Activated CD4-positive, alpha-beta T cell treated with anti-CD3 and anti-CD28 coated beads, Interleukin-2, amount 10 ng/mL, durations not matched to agents 7 days and 5 days (primary cell): ENCODE measurements at places on chromosomes 1 and 21. TPM values are rescaled to one million over a fixed set of nuclear protein-coding genes. Genes with fewer than 3 reads are reported as not detected.

GRCh38 chr1:204172404-204173029 is 6.4 kb upstream of the REN start:
- H3K27ac ChIP-seq, result no peak overlapping the region
- no peak for DNase-seq
- peaks cover 1% of the 10 kb centered on the region for H3K36me3 ChIP-seq
- no peaks in the 10 kb centered on the region for H3K4me1 ChIP-seq
- no peak overlapping the region for H3K4me3 ChIP-seq
- peaks cover 2% of the 10 kb centered on the region for H3K27me3 ChIP-seq

The KCNA10 gene
- total RNA-seq, result not detected

GRCh38 chr1:6460301-6461050 is 5.5 kb downstream of the TNFRSF25 start:
- peaks cover 17% of the 10 kb centered on the region for H3K27me3 ChIP-seq
- peaks cover 42% of the 10 kb centered on the region for H3K36me3 ChIP-seq
- peak overlapping the region; percentile 96 for H3K27ac ChIP-seq
- peak; percentile 90 for DNase-seq
- H3K4me1 ChIP-seq, result peaks cover 61% of the 10 kb centered on the region

DNA sequence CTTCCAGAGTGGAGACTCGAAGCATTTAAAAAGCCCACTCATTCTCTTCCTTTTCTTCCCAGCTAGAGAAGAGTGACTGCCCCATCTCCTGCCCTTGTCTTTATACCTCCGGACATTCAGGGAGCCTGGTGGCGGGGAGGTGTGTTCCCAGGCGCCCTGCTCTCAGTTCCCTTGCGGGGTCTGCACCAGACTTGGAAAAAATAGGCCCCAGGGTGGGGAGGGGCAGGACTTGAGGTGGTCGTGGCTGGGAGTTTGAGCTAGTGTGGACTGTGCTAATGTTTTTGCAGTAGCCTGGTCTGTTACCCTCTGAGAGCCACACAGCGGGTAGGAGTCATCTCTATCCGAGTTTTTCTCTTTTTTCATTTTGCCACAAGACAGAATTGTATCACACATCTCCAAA is 139.1 kb downstream of the PEX14 start:
- no peaks in the 10 kb centered on the region for H3K27me3 ChIP-seq
- no peak overlapping the region for H3K27ac ChIP-seq
- H3K4me3 ChIP-seq, result no peak overlapping the region

DNA sequence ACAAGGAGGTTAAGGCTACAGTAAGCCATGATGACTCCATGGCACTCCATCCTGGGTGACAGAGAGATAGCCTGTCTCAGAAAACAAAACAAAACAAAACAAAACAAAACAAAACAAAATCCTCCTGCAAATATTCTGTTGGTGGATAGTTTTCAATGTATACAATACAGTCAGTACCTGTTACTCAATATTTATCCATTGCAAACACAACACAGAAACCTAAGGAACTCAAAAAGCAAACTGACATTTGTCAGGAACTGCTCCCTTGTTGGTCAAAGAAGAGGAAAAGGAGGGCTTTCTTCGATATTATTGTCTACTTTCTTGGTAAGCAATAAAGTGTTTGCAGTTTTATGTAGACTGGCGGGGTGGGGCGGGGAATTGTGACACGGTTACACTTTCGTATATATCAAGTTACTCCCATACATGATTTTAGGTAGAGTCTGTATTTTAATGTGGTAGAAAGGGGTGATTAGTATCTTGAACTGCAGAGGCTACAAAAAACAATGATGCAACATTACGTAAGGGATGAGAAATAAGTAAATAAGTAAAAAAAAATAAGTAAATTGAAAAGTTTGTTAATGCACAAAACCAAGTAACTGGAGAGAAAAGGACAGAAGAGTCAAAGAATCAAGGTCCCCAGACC is 31.8 kb downstream of the APP start:
- H3K27me3 ChIP-seq, result no peaks in the 10 kb centered on the region
- peaks cover 19% of the 10 kb centered on the region for H3K4me1 ChIP-seq
- DNase-seq, result no peak
- H3K4me3 ChIP-seq, result no peak overlapping the region
- no peak overlapping the region for H3K27ac ChIP-seq
- H3K36me3 ChIP-seq, result no peaks in the 10 kb centered on the region

- H3K27me3 ChIP-seq, result no peaks in the 10 kb centered on the region
- H3K4me1 ChIP-seq, result peaks cover 15% of the 10 kb centered on the region
- H3K27ac ChIP-seq, result no peak overlapping the region
- no peak overlapping the region for H3K4me3 ChIP-seq
- H3K36me3 ChIP-seq, result peaks cover 75% of the 10 kb centered on the region
Observed at GRCh38 chr21:41460578-41461527, 34.8 kb downstream of the MX1 start.

The KRTAP8-1 gene
- not detected for total RNA-seq

The AMIGO1 gene
- total RNA-seq, result 5.8 TPM

DNA sequence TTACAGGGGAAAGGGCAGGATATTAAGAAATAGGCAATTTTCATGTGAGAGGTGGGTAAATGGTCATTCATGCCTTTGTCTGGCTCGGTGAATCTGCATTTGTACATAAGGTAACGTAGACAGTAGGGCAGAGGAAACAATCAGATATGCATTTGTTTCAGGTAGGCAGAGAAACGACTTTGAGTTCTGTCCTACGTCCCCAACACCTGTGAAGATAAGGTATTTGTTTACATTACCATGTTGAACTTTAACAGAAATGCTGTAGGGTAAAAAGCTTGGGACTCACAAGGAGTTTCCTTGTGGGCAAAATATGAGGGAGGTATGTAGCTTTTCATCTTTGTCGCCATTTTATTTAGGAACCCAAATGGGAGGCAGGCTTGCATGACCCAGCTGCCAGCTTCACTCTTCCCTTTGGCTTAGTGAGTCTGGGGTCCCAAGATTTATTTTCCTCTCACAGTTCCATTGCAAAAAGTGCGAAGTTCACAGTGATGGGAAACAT is 31.4 kb downstream of the B3GALT5 start:
- H3K4me1 ChIP-seq, result no peaks in the 10 kb centered on the region
- H3K27ac ChIP-seq, result no peak overlapping the region
- no peak overlapping the region for H3K4me3 ChIP-seq
- H3K27me3 ChIP-seq, result no peaks in the 10 kb centered on the region
- DNase-seq, result no peak

GRCh38 chr1:31064111-31064717 is 1.3 kb downstream of the PUM1 start:
- H3K4me1 ChIP-seq, result peaks cover 30% of the 10 kb centered on the region
- no peak for DNase-seq
- peak overlapping the region; percentile 99 for H3K4me3 ChIP-seq

DNA sequence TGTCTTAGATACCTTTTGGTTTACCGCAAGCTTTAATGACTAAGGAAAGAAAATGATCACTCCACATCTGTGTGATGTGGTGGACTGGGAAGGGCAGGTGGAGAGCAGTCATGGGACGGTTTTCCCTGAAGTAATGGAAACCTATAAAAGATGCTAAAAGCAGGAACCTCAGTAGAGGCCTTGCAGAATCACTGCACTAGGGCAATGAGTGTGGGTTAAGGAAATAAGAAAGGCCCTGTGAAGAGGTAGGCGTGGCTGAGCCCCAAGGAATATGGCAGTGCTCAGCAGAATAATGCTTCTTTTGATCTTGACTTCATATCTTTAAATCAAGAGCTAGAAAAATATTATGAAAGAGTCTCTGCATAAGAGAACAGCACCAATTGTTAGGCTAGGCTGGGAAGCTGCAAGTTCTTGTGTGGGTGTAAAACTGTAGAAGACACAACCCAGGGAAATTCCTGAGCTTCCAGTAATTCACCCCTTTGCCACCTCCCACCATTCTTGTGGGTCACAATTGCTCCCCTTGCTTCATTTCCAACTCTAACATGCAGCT is 49.9 kb downstream of the CLCA4 start:
- H3K27ac ChIP-seq, result no peak overlapping the region
- DNase-seq, result no peak
- no peaks in the 10 kb centered on the region for H3K36me3 ChIP-seq
- H3K4me3 ChIP-seq, result no peak overlapping the region

The TEX38 gene
- not detected for total RNA-seq

The MYOG gene
- total RNA-seq, result not detected

The ERG gene
- total RNA-seq, result not detected

The WASF2 gene
- 137 TPM for total RNA-seq

- H3K36me3 ChIP-seq, result no peaks in the 10 kb centered on the region
- H3K27me3 ChIP-seq, result no peaks in the 10 kb centered on the region
Observed at GRCh38 chr1:45116340-45116739, 90.1 kb downstream of the ZSWIM5 start.

GRCh38 chr1:100415498-100415778 is 63.1 kb downstream of the CDC14A start:
- H3K27me3 ChIP-seq, result no peaks in the 10 kb centered on the region
- no peak overlapping the region for H3K4me3 ChIP-seq
- H3K4me1 ChIP-seq, result peaks cover 62% of the 10 kb centered on the region
- H3K27ac ChIP-seq, result no peak overlapping the region
- DNase-seq, result no peak

GRCh38 chr1:233879841-233880240 is 24.6 kb upstream of the SLC35F3 start:
- no peak for DNase-seq
- H3K4me3 ChIP-seq, result no peak overlapping the region
- no peaks in the 10 kb centered on the region for H3K4me1 ChIP-seq
- no peaks in the 10 kb centered on the region for H3K36me3 ChIP-seq
- no peak overlapping the region for H3K27ac ChIP-seq

GRCh38 chr1:55702064-55702463 is 486.9 kb upstream of the USP24 start:
- no peak for DNase-seq
- no peaks in the 10 kb centered on the region for H3K27me3 ChIP-seq
- H3K36me3 ChIP-seq, result no peaks in the 10 kb centered on the region
- no peak overlapping the region for H3K4me3 ChIP-seq
- H3K4me1 ChIP-seq, result no peaks in the 10 kb centered on the region

DNA sequence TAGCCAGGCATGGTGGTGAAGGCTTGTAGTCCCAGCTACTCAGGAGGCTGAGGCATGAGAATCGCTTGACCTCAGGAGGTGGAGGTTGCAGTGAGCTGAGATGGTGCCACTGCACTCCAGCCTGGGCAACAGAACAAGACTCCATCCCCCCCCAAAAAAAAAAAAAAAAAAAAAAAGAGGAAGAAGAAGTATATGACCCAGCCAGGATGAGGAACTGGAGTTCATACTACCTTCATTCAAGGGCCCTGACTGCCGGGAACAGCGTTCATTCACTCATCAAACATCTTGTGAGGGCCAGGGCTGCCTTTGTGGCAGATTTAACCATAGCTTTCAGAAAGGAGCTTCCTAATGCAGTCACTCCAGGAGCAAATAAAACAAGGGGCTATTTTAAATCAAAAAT is 127.6 kb downstream of the MRPS6 start:
- peak overlapping the region; percentile 62 for H3K4me3 ChIP-seq
- no peaks in the 10 kb centered on the region for H3K27me3 ChIP-seq
- H3K27ac ChIP-seq, result no peak overlapping the region
- DNase-seq, result no peak
- H3K4me1 ChIP-seq, result peaks cover 56% of the 10 kb centered on the region

DNA sequence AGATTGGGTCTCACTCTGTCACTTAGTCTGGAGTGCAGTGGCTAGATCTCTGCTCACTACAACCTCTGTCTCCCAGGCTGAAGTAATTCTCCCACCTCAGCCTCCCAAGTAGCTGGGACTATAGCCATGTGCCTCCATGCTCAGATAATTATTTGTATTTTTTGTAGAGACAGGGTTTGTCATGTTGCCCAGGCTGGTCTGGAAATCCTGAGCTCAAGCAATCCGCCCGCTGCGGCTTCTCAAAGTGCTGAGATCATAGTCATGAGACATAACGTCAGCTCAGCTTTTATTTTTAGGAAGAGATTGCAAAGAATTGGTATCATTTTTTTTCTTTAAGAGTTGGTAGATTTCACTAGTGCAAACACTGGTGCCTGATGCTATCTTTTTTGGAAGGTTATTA is 244.9 kb downstream of the DSCAM start:
- no peaks in the 10 kb centered on the region for H3K27me3 ChIP-seq
- H3K36me3 ChIP-seq, result no peaks in the 10 kb centered on the region
- no peak for DNase-seq
- no peaks in the 10 kb centered on the region for H3K4me1 ChIP-seq

GRCh38 chr1:184866991-184867788 is 107.1 kb downstream of the NIBAN1 start:
- peaks cover 63% of the 10 kb centered on the region for H3K36me3 ChIP-seq
- H3K27ac ChIP-seq, result peak overlapping the region; percentile 91
- peak overlapping the region; percentile 20 for H3K4me3 ChIP-seq
- H3K4me1 ChIP-seq, result peaks cover 53% of the 10 kb centered on the region

DNA sequence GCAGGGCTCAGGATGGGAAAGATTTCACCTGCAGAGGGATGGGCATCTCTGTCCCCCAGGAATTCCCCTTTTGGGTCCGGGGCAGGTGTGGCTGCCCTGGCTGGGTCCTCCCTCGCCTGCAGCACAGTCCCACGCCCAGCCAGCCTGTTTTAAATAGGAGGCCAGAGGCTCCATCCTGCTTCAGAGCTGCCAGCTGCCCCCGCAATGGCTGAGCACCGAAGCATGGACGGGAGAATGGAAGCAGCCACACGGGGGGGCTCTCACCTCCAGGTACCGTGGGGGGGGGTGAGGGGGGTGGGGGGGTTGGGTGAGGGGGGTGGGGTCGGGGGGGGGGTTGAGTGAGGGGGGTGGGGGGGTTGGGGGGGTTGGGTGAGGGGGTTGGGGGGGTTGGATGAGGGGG is 3.6 kb downstream of the SCNN1D start:
- H3K27me3 ChIP-seq, result no peaks in the 10 kb centered on the region
- H3K4me3 ChIP-seq, result no peak overlapping the region
- H3K36me3 ChIP-seq, result no peaks in the 10 kb centered on the region
- DNase-seq, result no peak
- H3K4me1 ChIP-seq, result no peaks in the 10 kb centered on the region

The PPP2R5A gene
- 59.9 TPM for total RNA-seq

The HAPLN2 gene
- total RNA-seq, result not detected

DNA sequence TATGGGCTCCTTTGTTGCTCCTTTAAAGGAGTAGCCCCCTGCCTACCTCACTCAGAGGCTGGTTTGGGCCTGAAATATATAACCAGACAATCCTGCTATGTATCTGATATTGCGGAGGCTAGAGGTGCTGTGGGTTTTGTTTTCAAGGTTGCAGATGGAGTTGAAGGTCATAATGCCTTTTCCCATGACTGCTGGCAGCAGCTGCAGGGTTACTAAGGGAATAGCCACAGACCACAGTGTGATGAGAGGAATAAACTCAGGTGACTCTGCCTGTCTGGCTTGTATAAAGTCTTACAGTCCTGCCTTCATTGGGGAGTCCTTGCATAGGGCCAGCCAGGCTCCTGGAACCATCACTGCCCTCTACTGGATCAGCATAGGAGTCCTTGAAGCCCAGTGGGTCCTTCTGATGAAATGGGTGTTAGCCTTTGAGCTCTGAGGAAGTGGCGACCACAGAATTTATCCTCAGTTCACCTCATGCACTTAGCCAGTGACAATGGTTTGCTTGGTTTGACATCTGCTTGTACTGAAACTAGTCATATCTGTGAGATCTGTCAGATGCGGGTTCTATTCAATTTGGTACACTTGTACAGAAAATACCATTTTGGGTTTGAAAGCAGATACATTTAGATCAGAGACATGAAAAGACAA is 174.4 kb upstream of the HMCN1 start:
- no peaks in the 10 kb centered on the region for H3K27me3 ChIP-seq
- peaks cover 4% of the 10 kb centered on the region for H3K36me3 ChIP-seq
- peak overlapping the region; percentile 84 for H3K27ac ChIP-seq
- peaks cover 42% of the 10 kb centered on the region for H3K4me1 ChIP-seq
- peak; percentile 82 for DNase-seq
- H3K4me3 ChIP-seq, result no peak overlapping the region

The E2F2 gene
- total RNA-seq, result 112 TPM

GRCh38 chr1:53755874-53756273 is 16.9 kb upstream of the GLIS1 start:
- H3K4me1 ChIP-seq, result no peaks in the 10 kb centered on the region
- H3K27me3 ChIP-seq, result no peaks in the 10 kb centered on the region
- H3K27ac ChIP-seq, result no peak overlapping the region
- no peaks in the 10 kb centered on the region for H3K36me3 ChIP-seq

The GBP4 gene
- total RNA-seq, result 120 TPM
